Activated naive CD4-positive, alpha-beta T cell (primary cell): ENCODE measurements at places on chromosomes 2 and 18.

DNA sequence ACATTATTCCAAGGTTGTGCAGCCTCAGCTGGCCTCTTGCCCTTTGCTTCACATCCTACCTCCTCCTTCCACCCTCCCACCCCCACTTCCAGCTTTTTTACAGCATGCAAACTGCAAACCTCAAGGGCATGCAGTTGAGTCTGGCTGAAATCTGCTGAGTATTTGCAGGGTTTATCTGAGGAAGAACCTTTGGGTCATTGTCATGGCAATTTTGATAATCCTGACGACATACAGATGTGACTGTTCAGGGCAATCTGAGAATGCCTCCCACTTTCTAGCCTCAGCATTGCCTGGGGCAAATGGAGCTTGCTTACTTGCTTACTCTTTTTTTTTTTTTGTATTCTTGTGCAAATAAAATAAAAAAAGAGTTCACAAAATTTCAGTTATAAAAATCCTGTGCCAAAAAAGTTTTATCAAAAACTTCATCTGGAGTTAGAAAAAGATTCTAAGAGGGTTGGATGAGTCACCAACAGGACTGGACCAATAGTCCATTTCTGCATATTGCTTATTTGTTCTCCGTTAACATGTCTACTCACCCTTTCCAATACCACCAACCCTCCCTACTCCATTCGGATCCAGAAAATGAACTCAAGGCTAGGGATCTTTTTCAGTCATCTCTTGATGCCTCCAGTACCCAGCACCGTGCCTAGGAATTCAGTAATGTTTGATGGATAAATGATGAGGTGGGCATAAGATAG lies 23.6 kb upstream of the LHCGR start:
- DNase-seq, result no peak

DNA sequence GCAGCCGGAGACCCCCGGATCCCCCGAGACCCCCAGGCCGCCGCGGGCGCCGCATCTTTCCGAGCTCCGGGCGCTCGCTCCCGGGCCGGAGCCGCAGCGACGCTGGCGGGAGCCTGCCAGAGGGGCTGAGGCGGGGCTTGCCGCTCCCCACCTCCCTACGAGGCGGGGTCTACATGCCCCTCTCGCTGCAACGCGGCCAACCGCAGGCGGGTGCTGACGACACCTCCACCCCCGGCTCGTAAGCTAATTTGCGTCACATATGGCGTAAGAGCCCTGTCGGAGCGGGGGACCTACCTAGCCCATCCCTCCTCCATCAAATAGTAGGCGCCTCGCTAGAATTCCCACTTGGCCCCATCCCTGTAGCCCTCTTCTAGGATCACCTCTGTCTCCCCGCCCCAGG lies at the start of gene PTPRN:
TSS of gene PTPRN (minus strand) at position 124 of the 400 bp plus-strand sequence. CDS start at position 55, 69 bp downstream.
- no peak for DNase-seq

GRCh38 chr2:101788995-101789970 lies 91.8 kb downstream of the MAP4K4 start:
- no peak for DNase-seq

DNA sequence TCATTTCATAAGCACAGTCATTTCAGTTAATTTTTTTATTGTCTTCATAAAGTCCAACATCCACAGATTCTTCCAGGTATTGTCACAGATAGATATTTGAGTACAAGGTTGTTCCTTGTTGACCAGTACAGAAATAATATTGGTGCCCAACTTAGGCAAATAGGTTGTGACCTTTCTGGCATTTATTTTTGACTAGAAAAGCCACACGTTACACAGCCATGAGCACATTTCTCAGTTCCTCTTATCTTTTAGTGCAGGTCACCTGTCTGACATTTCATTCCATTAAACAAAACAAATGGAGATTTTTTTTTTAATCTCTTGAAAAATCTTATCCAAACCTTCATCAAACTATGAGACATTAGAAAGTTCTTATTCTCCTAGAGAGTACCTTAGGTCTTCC lies 428.8 kb downstream of the ZNF521 start:
- DNase-seq, result no peak

- no peak for DNase-seq
These were observed 91.7 kb upstream of the SPTBN1 start for GRCh38 chr2:54364409-54364808.

- no peak for DNase-seq
These were observed 271.0 kb upstream of the HS6ST1 start for GRCh38 chr2:128589681-128590080.

DNA sequence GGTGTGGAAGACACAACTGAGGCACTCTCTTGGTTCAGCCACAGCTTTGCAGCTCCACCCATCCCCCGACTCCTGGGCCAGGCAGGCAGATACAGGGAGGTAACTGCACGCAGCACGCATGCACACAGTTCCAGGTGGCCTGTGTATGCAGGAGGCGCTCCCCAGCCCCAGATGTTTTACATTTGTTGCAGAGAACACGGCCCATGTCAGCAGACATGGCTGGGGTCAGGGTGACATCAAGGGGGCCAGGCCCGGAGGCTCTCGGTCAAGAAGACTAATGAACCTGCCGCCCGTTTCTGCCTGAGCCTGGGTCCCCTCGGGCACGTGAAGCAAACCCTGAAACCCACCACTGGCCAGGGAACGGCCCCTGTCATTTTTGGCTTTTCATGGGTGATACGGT lies 57.3 kb downstream of the TWIST2 start:
- no peak for DNase-seq

GRCh38 chr2:11387100-11387390 lies 42.6 kb upstream of the ROCK2 start:
- no peak for DNase-seq

DNA sequence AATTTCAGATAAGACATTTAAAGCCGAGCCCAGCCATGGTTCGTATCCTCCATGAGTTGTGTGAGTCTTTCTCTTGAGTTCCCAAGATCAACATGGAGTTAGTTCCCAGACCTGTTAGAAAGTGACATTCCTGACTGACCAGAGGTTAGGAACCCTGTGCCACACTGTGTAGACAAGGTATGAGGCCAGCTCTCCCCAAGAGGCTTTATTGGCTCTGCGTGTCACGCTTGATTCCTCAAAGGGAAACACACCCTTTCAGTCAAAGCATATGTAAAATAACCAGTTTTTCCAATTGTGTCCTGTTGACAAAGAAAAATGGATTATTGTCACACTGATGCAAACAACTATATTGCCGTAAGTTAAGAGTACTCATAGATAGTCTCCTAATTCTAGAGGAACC lies 1.2 kb downstream of the SULT1C3 start:
- no peak for DNase-seq

GRCh38 chr2:35408320-35408719 lies 947.3 kb upstream of the CRIM1 start:
- DNase-seq, result no peak

- no peak for DNase-seq
These were observed 27.3 kb upstream of the NTSR2 start for GRCh38 chr2:11697103-11697871.

DNA sequence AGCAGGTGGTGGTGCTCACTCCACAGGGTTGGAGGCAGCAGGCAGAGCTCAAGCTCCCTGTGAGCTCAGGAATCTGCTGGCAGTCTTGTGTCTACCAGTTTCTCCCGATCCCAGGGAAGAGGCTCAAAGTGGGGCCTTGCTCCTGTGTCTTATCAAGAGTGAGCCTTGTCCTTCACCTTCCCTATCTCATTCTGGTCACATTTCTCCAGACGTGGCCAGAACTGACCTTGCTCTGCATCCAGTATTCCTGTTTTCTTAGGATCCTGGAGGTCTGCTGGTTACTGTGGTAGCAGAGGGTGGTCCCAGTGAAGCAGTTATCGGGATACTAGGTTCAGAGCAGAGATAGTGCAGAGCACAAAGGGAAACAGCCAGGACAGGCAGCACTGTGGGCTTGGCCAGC lies 47.1 kb upstream of the ASB18 start:
- DNase-seq, result no peak

DNA sequence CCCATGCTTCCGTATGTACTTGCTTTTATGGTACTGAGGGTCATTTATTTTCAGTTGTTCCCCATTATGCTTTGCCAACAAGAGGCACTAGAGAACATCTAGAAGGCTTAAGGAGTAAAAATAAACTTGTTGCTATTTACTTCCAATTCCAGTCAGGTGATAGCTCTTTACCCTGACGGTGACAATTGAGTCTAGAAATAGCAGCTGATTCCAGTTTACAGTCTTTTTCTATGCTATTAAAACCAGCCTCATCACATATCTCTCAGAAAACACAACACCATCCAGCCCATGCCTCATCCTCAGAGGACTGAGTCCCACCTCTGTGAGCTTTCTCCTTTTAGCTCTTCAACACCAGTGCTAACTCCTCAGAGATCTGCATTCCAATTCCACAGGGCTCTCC lies 327.0 kb downstream of the GPD2 start:
- no peak for DNase-seq

GRCh38 chr2:12361506-12361905 lies 355.2 kb upstream of the TRIB2 start:
- DNase-seq, result no peak

- no peak for DNase-seq
These were observed 220.4 kb upstream of the TFPI start for GRCh38 chr2:187774551-187775071.
